CD4-positive, alpha-beta T cell treated with Interleukin-15 for 1 hour (primary cell): ENCODE measurements at places on chromosomes 5 and 9.
A peak's percentile ranks its signal among the peaks of the same experiment; 100 is the strongest.

GRCh38 chr9:135416664-135417290, 62.8 kb upstream of the PPP1R26 start:
- no peak for DNase-seq

DNA sequence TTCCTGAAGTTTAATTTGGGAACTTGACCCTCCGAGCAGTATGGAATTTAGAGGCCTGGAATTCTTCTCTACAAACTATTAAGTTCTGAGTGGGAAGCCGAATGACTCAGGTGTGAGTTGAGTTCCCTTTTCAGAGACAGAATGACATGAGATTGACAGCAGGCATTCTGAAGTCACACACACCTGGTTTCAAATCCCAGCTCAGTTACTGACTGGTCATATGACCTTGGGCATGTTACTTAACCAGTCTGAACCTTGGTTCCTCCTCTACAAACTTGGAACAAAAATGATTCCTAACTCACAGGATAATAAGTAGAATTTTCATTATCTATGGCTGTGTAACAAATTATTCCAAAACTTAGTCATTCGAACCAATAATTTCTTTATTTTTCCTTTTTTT, 45.5 kb upstream of the GPBP1 start:
- DNase-seq, result no peak

GRCh38 chr9:83445703-83446265, 92.4 kb downstream of the FRMD3 start:
- DNase-seq, result no peak

DNA sequence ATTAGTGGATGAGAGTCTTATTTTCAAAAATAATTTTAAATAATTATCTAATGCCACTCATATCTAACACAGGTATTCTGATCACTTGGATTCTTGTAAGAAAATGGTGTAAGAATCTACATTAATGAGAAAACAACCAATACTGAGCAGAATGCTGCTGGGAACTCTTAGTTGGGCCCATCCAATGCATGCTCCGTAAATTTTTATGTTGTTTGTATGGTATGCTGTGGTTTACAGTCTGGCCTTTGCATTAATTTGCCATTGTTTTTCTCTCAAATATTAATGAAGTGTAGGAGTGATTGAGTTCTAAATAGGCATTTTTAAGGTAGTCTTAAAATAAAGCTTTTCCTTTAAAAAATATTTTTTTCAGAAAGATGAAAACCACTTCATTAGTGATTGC, 133.4 kb downstream of the ZSWIM6 start:
- no peak for DNase-seq

GRCh38 chr5:33430983-33431382, 9.8 kb upstream of the TARS1 start:
- DNase-seq, result no peak

- no peak for DNase-seq
These were observed 1429.3 kb downstream of the EFNA5 start for GRCh38 chr5:106241409-106241808.

DNA sequence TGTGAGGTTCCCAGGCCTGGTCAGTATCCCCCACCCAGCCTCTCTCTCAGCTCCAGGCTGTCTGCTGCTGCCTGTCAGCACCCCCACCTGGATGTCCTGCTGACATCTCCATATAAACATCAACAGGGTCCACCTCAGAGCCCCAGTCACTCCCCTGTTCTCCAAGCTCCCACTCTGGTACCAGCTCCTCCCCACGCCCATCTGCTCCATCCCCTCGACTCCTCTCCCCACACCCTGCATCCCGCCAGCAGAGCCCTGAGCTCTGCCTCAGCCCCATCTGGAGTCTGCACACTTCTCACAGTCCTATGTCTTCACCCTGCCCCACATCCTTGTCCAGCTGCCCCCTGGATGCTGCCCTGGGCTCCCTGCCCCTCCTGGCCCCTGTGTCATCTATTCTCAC, 67.7 kb upstream of the LRRTM2 start:
- DNase-seq, result no peak

GRCh38 chr9:3793363-3793762, 267.6 kb upstream of the RFX3 start:
- no peak for DNase-seq

DNA sequence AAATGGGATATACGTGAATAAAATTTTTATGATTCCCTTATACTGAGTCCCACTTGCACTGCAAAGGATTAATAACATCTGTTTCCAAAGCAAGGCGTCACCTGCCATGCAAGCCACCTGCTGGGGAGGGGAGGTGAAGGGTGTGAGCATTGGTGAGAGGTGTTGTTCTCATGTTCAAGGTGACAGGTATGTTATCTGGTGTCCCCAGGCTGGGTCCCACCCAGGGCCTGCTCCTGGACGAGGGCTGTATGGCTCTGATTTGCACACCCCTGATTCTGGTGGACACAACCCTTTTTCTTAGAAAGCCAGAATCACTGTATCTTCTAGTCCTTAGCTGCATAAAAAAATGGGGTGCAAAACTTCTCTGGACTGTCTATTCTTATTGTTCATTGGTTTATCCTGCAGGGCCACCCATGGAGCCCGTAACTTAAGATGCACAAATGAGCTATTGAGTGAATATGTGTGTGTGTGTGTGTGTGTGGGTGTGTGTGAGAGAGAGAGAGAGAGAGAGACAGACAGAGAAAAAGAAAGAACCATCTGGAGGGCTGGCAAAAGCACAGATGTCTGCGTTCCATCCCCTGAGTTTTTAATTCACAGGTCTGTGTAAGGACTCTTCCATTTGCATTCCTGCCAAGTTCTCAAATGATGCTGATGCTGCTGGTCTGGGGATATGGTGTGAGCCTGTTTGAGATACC, 53.7 kb downstream of the SYK start:
- no peak for DNase-seq

DNA sequence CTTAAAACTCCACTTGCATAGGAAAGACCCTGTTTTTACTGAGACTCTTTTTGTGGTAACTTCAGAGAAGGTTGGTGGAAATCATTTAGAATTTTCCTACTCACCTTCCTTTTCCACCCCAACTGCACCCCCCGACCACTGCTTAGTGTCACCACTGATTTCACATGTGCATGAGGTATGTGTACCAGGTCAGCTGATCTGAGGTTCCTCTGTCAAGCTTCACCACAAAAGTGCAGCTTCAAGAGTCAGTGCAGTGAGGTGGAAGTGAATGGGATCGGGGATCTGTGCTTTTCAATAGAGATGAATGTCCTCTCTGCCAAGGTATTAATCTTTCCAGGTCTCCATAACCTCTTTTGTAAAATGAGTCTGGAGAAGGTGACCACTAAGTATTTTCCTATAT, 260.5 kb upstream of the WWC1 start:
- DNase-seq, result no peak

DNA sequence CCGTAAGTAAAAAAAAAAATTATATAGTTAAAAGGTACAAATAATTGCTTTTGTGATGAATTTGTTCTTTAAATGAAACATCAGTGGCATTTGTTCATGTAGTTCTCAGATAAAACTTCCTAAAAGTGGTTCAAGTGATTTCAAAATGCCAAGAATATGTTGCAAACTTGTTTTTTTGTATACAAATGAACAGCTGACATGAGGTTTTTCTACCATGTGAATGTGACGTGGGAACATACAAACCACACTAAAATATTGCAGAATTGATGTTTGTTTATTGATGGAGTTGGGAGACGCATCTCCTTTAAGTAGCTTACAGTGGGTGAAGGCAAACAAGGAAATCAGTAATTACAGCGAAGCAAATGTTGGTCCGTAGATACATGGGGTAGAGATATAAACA, 16.9 kb downstream of the BASP1 start:
- DNase-seq, result no peak

GRCh38 chr9:78620764-78621163, 323.8 kb downstream of the PSAT1 start:
- DNase-seq, result no peak

DNA sequence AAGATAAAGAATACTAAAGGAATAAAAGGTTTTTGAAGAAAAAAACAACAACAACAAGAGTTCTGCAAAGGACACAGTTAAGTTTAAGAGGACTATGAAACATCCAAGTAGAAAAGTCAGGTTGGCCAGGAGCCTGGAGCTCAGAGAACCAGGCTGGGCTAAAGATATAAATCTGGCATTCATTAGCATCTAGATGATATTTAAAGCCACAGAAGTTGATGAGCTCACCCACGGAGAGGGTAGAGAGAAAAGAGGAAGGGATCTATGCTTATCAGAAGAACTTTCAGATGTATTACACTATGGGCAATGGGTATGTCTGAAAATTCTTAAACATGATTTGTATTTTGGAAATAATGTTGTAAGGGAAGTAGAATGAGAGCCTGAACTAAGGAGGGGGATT, 9.9 kb downstream of the MIER3 start:
- DNase-seq, result no peak

DNA sequence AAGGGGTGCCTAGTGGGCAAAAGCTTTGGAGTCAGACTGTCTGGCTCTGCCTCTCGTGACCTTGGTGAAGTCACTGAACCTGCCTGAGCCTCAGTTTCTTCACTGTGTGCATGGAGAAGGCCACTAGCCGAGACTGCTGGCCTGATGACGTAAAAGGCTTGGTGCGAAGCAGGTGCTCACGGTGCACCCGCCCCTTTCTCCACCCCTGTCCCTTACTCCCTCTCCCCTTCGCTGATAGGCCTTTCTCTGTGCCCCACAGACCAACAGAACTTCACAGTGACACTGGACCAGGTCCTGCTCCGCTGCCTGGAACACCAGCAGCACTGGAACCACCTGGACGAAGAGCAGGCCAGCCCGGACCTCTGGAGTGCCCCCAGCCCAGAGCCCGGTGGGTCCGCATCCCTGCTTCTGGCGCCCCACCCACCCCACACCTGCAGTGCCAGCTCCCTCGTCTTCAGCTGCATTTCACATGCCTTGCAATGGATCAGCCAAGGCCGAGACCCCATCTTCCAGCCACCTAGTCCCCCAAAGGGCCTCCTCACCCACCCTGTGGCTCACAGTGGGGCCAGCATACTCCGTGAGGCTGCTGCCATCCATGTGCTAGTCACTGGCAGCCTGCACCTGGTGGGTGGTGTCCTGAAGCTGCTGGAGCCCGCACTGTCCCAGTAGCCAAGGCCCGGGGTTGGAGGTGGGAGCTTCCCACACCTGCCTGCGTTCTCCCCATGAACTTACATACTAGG, 10.4 kb downstream of the FPGS start:
- no peak for DNase-seq

- DNase-seq, result no peak
These were observed 24.6 kb downstream of the RAPGEF6 start for GRCh38 chr5:131610198-131611063.

- no peak for DNase-seq
These were observed 161.2 kb downstream of the MPDZ start for GRCh38 chr9:13118313-13118712.

GRCh38 chr9:130215341-130216119, 43.3 kb downstream of the NCS1 start:
- DNase-seq, result no peak

DNA sequence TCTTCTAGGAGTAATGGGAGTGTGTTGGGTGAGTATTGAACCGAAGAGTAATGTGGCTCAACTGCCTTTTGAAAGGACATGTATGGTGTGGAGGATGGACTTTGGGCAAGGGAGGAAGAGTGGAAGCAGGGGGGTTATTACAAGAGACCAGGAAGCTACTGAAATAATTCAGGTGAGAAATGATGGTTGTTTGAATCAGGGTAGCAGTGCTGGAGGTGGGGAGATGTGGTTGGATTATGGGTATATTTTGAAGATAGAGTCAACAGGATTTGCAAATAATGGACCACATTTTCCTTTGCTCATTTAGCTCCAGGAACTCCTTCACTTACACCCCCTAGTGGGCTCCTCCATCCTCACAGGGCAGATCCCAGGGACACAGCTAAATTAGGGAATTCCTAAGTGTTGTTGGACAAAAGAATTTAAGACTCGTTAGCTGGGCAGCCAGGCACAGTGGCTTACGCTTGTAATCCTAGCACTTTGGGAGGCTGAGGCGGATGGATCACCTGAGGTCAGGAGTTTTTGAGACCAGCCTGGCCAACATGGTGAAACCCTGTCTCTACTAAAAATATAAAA, 1.2 kb upstream of the SLC4A9 start:
- DNase-seq, result no peak

- DNase-seq, result no peak
These were observed 1.2 kb upstream of the PAPPA start for GRCh38 chr9:116152390-116152789.

GRCh38 chr9:37908698-37909186, 4.8 kb upstream of the SLC25A51 start:
- peak; percentile 63 for DNase-seq
